Activated CD4-positive, alpha-beta T cell treated with anti-CD3 and anti-CD28 coated beads, Interleukin-2, amount 50 U/mL, for 48 hours (primary cell): ENCODE measurements at places on chromosomes 16 and 17.
A peak's percentile ranks its signal among the peaks of the same experiment; 100 is the strongest.

DNA sequence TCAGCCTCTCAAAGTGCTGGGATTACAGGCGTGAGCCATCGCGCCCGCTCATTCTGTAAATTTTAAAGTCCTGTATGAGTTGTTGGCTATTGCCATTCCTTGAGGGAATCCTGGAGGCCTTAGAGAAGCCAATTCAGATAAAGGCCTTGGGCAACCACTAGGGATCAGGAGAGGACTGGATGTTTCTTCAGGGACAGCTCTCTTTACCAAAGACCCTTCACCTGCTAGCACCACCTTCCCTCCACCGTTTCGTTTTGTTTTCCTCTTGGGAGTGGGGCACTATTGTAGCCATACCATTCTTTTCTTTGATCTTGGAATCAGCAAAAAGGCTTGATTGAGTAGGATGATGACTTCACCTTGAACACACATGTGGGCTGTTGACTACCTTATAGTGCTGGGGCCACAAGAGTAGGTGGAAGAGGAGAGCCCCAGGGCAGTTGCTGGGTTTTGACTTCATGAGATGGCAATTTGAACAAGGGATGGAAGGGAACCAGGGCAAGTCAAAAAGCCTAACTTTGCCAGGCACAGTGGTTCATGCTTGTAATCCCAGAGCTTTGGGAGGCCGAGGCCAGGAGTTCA, 7.0 kb upstream of the ANKRD40CL start:
- no peak for DNase-seq

- DNase-seq: peak; percentile 27
Measured at GRCh38 chr17:80453998-80454556, 22.3 kb downstream of the NPTX1 start.

- DNase-seq: no peak
Measured at GRCh38 chr16:85474621-85475217, 138.4 kb upstream of the GSE1 start.

DNA sequence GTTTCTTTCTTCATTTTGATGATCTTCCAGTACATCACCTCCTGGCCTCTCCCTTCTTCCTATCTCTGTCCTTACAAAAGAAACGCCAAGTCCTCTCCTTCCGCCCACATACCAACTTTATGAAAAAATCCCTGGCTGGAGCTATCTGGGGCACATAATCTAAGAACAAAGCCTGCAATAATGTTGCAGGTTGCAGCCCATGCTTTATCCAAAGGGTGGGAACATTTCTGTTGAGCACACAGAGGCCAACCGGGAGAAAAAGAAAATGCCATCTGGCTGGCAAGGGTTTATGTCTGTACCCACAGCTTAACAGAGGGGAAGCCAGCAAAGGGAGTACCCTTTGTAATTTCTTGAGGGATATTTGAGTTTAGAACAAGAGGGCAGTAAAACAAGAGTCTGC, 409.6 kb downstream of the SOX9 start:
- no peak for DNase-seq

- DNase-seq: peak; percentile 3
Measured at GRCh38 chr17:13600475-13601321, 1.0 kb downstream of the HS3ST3A1 start.

DNA sequence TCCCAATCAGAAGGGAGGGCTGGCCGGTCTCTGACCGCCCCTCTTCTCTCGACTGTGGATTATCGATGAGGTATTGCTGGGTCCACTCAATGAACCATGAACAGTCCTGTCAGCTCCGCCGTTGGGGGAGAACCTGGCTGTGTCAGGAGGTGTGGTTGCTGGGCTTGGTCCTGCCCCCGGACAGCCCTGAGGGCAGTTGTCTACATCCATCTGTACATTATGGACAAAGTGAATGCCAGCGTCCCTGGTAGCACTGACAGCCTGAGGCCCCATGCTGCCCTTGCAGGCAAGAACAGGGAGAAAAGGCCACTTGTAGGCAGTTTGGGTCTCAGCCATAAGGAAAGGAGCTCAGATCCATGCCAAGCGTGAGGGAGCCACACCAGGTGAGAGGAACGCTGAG, 38.9 kb downstream of the ST3GAL2 start:
- no peak for DNase-seq

- peak; percentile 49 for DNase-seq
Measured at GRCh38 chr17:40553694-40554534, 11.4 kb downstream of the CCR7 start.

GRCh38 chr16:50683689-50684374, 2.7 kb upstream of the SNX20 start:
- DNase-seq: peak; percentile 69

- DNase-seq: no peak
Measured at GRCh38 chr16:58767581-58767980, 33.5 kb upstream of the GOT2 start.

GRCh38 chr16:79714440-79714839, 113.9 kb upstream of the MAF start:
- no peak for DNase-seq

- DNase-seq: no peak
Measured at GRCh38 chr17:46836500-46836899, 14.9 kb upstream of the WNT9B start.

DNA sequence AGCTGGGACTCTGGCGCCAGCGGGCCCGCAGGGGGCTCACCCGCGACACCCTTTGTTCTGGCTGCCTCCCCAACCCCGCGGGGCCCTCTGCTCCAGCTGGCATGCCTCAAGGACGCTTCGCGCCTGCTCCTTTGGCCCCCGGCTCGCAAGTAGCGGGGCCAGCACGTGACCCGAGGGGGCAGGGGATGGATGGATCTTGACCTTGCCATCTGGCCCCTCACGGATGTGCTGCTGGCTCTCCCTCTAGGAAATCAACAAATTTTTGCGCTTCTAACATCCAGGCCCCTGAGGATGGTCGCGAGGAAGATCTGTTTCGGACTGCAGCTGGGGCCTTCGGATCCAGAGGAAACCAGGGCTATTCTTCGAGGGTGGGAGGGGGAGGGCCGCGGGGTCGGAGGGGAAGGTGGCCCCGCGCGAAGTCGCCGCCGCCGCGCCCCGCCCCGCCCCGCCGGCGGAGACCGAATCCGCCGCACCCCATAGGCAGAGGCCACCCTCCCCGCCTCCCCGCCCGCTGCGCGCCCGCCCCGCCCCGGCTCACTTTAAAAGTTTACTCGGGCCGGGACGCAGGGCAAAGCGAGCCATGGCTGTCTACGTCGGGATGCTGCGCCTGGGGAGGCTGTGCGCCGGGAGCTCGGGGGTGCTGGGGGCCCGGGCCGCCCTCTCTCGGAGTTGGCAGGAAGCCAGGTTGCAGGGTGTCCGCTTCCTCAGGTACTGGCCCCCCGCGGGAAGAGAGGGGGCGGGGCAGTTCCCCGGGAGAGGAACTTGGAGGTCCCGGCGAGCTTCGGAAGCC, at the start of gene ACSF2:
ACSF2 (plus strand) TSS at position 537 of the 790 bp plus-strand sequence; CDS start at position 581, 44 bp downstream.
- peak; percentile 68 for DNase-seq

GRCh38 chr17:6408735-6409134, 26.2 kb downstream of the AIPL1 start:
- no peak for DNase-seq

DNA sequence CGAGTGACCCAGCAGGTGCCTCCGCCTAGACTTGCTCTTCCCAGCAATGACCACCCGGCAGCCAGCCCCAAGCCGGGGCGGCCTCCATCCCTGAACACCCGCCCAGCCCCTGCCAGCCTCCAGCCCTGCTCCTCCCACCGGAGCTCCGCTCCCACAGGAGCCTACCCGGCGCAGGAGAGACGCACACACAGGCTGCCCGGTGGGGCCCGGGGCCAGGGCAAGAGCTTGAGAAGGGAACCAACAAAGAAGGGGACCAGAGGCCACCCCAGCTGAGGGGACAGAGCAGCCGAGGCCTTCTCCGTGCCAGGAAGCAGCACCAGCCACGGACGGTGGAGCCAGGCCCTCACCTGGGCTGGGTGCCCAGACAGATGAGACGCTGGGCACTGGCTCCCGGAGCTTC, 13.8 kb downstream of the PKD1 start:
- no peak for DNase-seq

GRCh38 chr17:5418858-5419355, 555 bp downstream of the NUP88 start:
- DNase-seq: peak; percentile 71

DNA sequence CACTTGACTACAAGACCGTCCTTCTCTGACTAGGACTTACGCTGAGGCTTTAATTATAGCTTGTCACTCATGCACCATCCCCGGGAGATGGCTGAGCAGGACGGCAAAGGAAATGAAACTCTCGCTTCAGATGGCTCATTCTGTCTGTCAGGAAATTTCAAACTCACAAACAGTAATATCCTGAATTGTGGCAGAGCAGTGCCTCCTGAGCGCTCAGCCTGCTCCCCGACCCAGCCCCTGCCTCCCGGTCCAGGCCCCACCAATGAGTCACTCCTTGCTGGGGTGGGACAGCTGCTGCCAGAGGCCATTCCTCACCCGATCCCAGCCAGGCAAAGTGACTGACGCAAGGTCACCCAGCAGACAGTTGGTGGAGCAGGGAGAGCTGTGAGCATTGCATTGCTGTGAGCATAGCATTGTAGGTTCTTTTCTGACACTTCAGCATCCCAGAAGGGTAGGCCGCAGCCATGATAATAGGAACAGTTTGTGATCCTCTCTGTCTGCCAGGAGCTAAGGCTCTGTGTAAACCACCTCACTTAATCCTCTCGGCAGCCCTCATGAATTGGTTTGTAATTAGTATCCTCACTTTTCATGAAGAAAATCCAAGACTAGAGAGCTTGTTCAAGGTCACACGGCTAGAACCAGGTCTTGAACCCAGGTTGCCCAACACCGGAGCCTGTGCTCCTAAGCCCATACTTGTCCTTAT, 20.9 kb downstream of the CCDC182 start:
- DNase-seq: no peak

DNA sequence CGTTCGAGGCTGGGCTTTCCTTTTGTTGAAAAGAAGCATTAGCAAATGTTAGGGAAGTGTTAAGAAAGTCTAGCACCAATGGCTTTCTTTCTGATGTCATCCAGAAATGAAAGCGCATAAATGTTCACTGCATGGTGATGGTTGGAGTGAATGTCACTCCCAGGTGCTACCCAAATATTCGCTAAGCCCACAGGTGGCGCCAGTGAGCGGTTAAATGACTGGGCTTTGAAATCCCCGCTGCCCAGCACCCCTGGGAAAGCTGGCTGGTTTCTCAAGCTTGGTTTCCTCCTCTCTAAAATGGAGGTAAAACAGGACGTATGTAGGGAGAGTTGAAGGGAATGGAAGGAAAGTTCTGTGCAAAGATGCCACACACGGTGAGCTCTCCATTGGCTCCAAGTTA, 104.4 kb downstream of the IRX5 start:
- DNase-seq: peak; percentile 38

DNA sequence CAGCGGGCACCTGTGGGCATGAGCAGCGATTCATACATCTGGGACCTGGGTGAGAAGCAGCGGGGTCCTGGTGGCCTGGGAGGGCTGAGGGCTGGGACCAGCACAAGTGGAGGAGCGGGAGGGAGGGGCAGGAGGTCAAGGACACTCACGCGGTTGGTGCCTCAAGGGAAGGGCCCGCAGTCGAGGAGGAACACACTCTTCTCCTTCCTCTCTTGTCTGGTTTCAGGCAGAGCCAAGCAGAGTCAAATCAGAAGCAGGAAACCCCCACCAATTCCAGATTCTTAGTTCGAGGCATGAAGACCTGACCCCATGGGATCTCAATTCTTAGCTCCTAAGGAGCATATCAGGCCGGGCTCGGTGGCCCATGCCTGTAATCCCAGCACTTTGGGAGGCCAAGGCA, 15.7 kb downstream of the DNAI2 start:
- DNase-seq: no peak

DNA sequence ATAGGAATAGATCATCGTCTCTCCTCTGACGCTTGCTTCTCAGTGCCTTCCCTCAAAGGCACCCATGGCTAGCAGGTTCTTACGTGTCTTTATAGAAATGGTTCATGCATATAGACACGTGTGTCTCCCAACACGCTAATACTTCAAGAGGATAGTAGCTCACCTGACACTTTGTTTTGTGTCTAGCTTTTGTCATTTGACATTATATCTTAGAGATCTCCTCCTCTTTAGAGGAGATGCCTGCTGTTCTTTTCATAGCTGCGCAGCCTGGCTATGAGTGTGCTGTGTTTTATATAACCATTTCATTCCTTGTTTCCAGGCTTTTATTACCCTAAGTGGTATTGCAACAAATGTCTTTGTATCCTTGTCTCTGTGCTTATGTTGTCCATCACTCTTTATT, 411.7 kb downstream of the CPPED1 start:
- no peak for DNase-seq

DNA sequence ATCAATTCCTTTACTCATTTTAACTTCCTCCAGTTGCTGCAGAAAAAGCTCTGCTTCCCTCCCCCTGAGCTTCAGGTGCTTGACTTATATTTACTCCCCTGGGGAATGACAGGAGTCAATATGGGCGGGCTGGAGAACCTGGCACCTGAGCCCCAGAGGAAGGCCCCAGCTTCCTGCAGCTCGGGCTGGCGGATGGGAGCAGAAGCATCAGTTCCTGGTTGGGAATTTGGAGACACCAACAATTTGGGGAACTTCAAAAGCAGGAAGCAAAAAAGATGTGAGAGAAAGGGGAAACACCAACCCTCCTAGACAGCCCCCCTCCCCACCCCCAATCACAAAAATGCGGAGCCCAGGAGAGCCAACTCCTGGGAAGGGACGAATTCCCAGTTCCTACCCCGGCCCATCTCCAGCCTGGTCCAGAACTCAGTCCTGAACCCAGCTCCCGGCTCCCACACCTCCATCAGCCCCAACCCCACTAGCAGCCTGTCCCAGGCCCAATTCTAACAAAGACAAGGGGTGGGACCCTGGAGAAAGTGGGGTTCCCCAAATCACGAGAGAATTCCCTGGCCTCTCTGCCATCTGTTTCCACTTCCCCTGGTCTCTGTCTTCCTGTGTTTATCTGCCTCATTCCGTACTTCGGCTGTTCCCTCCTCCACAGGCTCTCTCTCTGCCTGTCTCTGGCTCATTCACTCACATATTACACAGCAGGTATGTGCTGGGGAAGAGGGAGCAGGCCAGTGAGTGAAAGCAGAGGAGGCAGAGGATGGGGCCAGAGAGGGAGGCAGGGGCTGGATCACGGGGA, 16.2 kb upstream of the ASGR2 start:
- no peak for DNase-seq

- DNase-seq: peak; percentile 37
Measured at GRCh38 chr16:56424791-56425438, 430 bp downstream of the AMFR start.

GRCh38 chr17:78910497-78911284, 7.7 kb upstream of the CEP295NL start:
- DNase-seq: no peak

DNA sequence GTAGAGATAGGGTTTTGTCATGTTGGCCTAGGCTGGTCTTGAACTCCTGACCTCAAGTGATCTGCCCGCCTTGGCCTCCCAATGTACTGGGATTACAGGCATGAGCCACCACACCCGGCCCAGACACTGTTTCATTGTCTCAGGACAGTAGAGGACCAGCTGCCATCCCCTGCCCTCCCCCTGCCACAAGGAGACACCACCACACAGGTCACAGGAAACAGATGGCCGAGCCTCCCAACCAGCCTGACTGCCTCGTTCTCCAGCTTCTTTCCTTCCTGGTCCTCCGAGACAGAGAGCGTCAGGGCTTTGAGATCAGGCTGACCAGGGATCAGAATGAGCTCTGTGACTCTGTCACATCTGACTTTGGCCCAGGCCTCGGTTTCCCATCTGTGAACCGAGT, 20.8 kb upstream of the RNPS1 start:
- DNase-seq: no peak

- DNase-seq: no peak
Measured at GRCh38 chr17:78299049-78299448, 60.8 kb downstream of the SOCS3 start.

- DNase-seq: no peak
Measured at GRCh38 chr17:78901806-78902205, 1.2 kb downstream of the CEP295NL start.
